ENCODE measurements at places on chromosomes 4 and X.

GRCh38 chr4:83574247-83574646, 38.3 kb downstream of the GPAT3 start:
- DNase-seq: no peak

DNA sequence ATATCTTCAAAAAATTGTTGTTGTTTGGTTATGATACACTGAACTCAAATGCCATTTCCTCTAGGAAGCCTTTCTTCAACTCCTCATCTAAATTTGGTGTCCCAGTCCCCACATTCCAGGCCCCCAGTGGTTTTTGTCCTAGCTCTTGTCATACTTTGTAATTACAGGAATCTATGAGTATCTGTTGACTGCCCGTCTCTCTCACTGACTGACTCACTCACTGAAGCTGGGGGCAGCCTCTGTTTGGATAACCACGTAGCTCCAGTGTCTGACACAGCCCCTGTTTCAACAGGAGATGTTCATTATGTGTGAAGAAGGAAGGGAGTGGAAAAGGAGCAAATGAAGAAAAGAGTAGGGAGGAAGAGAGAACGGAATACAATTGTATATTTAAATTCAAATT, 284.1 kb upstream of the TENM3 start:
- DNase-seq: no peak

- DNase-seq: no peak
Observed at GRCh38 chr4:174292473-174292872, 8.8 kb downstream of the CEP44 start.

DNA sequence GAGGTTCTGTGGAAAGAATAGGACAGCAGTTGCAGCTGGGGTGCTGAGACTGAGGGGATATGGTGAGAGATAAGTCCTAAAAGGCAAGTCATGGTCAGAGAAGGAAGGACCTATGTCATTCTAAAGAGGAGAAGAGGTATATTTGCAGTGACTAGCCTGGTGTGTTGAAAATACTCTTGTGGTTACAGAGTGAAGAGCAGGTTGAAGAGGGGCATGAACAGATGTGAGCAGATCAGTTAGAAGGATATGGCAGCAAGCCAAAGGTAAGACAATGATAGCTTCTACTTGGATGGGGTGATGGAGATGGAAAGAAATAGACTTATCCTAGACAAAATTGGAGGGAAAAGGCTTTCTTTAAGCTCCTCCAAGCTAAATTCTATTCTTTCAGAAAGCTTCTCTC, 469.8 kb upstream of the CPEB2 start:
- DNase-seq: no peak

- DNase-seq: no peak
Observed at GRCh38 chr4:47040828-47041227, 9.5 kb downstream of the GABRB1 start.

GRCh38 chr4:27602172-27602571, 741.5 kb downstream of the STIM2 start:
- no peak for DNase-seq

DNA sequence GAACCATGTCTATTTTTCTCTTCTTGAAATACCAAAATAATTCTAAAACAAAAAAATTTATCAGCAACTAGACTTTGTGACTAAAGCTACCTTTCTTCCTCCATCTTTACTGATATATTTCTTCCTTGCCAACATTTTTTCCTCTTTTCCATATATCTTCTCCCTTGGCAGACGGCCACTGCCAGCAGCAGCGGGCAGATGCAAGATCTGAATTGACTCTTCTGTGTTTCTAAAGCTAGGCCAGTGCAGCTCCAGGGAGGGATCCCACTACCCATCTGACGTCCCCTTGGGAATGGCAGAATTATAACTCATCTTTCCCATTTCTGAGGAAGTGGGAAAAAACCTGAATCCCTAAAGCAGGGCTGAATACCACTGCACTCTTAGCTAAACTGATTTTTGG, 206.4 kb downstream of the NR3C2 start:
- DNase-seq: no peak

- no peak for DNase-seq
Observed at GRCh38 chrX:30965767-30966166, 76.7 kb upstream of the TAB3 start.

DNA sequence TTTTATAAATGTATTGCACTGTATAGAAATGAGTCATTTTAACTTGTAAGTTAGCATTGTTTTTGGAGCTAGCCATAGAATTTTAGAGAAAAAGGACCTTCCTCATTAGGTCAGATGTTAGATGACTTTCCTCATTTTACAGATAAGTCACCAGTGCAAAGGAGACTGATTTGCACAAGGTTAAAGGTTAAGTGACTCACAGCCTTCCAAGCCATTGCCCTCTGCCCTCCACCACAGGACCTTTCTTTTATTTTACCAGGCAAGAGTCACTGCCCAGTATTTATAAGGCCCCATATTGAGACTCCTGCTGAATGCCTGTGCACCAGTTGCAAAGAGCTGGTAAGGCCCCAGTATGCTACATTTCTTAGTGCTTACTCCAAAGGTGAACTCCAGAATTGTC, 4.2 kb upstream of the ABCG2 start:
- no peak for DNase-seq

GRCh38 chrX:151816934-151817333, 82.4 kb downstream of the CNGA2 start:
- DNase-seq: no peak

Measured in activated T-helper 9 cell treated with anti-CD3 and anti-CD28 coated beads, Interleukin-2, amount 50 U/mL, for 16 hours (primary cell).